Hepatocyte (in vitro differentiated cells): ENCODE measurements at places on chromosomes 12 and 14.
A peak's percentile ranks its signal among the peaks of the same experiment; 100 is the strongest.

GRCh38 chr14:50804181-50804721 lies 26.7 kb downstream of the NIN start:
- DNase-seq = no peak

DNA sequence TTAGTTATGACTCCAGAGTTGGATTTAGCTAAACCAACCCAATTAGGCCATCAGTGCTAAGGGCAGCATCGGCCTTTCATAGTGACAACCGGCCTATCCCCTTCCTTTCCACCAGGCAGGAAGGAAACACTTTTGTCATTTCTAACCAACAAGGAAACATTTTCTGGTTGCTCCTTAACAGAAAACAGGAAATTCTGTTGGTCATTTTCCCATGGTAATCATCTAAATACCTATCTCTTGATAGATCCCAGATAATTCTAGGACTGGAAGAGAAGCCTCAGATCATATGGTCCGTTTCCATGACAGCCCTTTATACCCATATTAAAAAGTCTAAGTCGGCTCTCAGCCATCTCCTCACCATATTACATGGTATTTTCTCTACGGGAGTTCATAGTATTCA lies 79.2 kb upstream of the USP44 start:
- DNase-seq = no peak

DNA sequence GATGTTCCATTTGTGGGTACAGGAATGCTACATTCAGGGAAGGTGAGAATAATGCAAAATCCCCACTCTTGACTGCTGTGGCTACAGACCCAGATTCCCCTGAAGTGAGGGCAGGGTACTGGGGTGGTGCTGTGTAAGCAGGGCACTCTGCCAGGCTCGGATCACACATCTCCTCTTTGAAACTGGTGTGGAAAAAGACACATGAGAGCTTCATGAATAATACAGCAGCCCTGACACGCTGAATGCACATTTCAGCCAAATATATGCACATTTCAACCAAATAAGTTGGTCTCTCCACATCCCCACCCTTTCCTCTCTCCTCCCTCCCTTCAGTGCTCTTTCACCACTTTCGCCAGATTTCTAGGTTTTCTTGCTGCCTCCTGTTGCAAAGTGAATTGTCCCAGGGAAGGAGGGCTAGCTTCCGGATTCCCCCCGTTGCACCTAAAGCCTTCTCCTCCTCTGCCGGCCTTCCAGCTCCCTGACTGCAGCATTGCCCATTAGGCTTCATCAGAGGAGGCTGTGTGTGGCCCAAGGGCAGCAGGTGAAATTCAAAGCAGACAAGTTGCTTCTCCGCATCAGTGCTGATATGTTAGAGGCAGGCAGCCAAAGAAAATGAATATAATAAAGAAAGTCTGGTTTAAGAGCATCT lies 118.2 kb upstream of the TMCC3 start:
- no peak for DNase-seq

- peak; percentile 38 for DNase-seq
These were observed 86.7 kb downstream of the NCOR2 start for GRCh38 chr12:124480469-124481256.

- no peak for DNase-seq
These were observed 63.3 kb downstream of the SYNE3 start for GRCh38 chr14:95452893-95453712.

DNA sequence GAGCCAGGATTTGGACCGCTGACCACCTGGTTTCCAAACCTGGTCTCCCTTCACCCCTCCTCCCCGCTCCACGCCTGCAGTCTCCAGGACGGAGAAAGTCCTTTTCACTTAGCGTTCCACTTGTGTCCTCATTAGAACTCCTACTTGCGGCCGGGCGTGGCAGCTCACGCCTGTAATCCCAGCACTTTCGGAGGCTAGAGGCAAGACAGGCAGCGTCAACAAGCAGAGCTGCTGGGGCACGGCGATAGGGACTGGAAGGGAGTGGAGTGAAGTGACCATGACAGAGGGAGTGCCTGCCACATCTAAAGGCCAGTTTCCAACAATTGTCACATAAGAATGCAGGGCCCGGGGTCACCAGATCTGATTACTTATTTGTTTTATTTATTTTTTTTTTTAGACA lies 132.5 kb upstream of the NCOR2 start:
- no peak for DNase-seq
